ENCODE measurements at places on chromosomes 7 and 10.

DNA sequence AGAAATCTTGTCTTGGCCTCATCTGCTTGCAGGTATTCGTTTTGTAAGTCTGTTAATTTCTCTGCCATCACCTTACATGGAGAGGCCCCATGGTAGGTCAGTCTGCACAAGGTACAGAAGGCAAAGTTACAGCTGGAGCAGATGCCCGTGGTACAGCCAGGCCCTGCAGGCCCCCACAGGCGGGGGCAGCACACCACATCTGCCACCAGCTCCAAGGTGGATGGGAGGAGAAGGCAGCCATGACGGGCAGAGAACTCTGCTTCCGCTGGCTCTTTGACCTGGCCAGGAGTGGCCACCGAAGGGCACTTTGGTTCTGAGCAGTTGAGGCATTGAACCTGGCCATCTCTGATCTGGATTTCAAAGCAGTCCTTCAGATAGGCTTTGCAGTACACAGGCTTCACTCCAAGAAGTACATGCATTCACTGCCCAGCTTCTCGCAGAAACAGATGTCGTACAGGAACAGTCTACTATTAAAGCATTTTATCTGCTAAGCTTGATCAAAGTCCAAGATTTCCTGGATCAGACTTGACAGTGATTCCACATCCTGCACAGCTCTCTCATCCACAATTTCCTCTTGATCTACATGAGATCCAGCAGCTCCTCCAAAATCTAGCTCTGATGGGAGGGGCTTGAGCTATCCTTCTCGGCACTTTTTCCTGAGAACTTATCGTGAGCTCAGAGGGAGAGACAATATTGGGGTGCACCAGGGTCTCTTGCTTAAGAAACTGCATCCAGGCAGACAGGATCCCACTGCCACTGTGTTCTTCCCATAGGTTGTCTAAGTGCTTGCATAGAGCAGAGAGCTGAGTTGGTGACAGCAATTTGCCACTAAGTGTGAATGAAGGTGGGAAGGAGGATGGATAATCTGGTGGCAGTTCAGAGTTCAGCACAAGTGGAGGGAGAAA, 120.7 kb downstream of the TRRAP start:
- DNase-seq: no peak

DNA sequence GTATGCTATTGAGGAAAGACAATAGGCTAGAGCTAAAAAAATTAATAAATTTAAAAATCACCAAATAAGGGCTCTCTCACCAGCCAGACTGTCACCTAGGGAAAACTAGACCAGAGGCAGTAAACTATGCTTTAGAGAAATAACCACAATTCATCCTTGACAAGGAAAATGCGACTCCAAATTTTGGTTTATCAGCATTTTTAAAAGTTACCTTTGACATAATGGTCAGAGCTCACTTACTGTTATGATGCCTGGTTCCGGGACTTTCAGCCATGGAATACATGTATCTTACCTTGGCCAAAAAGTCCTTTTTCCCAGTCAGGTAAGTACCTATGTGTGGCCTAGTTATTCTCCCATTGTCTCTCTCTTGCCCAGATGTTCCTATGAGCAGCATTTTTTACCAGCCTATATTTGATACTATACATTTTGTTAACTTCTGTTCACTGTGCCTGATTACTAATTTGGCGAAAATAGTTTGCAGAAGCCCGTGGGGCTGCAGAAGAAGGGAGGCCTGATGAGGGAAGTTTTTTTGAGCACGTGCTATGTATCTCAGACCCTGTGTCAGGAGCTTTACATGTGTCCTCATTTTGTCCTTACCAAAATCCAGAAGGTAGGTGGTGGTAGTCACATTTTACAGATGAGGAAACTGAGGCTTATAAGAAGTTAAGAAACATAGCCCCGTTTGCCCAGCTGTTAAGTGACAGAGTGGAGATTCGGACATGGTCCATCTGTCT, 149.7 kb downstream of the CELF2 start:
- no peak for DNase-seq

DNA sequence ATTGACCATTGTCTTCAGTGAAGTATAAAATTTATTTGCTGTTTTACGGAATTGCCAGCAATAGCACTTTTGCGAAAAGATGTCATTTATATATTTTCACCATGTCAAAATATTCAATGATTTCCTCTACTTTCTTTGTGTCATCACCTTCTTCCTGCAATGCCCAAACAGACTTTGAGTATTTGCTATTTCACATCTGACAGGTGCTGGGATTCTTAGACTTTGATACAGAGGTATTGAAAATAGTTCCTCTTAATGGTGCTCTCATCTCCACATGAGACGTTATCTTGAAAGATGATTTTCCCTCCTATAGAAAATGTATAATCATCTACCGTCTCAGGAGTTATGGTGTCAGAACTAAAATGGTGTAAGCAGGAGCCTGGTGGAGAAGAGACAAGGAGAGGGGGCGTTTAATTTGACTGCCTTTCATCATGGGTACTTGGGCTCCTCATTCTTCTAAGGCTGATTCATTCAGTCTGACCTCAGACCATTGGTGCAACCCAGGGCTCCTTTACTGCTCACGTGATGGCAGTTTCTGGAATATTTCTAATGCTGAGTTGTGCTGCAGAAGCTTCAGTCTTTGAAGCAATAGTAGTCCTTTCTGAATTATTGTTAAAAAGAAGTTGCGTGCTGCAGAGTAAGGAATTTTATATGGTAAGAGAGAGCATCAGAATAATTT, 404.6 kb downstream of the PHTF2 start:
- DNase-seq: no peak

- no peak for DNase-seq
These were observed 266.2 kb downstream of the HTR7 start for GRCh38 chr10:90591629-90592028.

- DNase-seq: no peak
These were observed 9.4 kb upstream of the PPP2R2D start for GRCh38 chr10:131891196-131891928.

GRCh38 chr7:123795917-123796316, 47.1 kb upstream of the WASL start:
- no peak for DNase-seq

DNA sequence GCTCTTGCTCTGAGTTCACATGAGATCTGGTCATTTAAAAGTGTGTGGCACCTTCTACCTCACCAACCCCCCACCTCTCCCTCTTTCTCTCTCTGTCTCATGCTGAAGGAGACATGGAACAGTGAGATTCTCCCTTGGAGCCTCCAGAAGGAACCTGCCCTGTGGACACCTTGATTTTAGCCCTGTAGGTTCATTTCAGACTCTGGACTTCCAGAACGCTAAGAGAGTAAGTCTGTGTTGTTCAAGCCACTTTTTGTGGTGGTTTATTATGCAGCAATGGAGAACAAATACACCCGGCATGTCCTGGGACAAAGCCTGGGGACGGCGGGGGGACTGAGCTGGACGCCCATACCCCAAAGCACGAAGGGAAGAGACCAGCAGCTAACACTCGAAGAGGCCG, 20.7 kb upstream of the GIMAP8 start:
- DNase-seq: no peak

DNA sequence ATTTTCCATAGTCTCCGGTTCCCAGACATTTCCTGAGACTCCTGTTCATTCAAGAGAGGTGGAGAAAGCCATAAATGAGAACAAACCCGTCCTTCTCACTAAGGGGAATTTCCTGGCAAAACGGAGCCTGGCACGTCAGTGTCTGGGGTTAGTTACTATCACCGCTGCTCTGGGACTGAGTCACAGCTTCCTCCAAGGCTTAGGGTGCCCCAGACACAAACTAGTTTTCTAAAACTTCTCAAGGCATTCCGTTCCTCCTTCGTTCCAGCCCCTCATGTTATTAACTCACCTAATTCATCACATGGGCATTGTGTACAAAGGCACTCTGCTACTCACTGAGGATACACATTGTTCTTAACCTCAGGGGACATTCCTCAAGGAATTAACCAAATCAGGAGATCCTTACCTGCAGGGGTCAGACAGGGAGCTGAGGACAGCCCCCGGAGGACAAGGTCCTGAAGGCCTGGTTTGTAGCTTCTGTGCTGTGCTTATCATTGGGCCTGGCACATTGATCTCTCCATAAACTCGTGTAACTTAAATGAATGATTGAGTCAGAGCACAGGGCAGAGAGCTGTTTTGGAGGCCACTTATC, 103.0 kb upstream of the KLF6 start:
- DNase-seq: peak; percentile 47

DNA sequence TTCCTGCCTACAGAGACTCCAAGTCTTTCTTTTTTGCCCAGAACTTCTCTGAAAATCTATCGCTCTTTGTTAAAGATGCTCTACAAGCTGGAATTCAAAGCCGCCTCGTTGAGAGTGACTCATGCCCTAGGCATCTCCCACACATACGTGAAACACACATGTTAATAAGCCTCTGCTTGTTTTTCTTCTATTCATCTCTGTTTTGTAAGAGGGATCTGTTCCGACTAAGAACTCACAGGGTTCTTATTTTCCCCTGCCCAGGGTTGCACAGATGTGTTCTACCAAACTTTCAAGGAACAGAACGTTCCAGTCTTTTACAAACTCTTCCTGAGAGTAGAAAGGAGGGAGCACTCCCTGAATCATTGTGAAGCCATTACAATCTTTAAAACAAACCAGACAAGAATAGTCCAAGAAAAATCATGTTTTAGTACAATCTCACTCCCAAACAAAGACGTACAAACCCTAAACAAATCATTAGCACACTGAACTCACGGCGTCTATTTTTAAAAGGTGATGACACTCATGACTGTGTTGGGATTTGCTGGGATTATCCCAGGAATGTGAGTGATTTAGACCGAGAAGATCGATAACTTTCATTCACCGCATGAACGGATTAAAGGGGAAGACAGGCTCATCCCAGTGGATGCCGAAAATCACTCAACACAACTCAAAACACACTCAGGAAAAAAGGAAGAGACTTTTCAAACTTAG, 55.3 kb upstream of the INPP5A start:
- no peak for DNase-seq

GRCh38 chr10:23325132-23325531, 19.5 kb downstream of the C10orf67 start:
- DNase-seq: no peak

- DNase-seq: no peak
These were observed 8.0 kb downstream of the KDM7A start for GRCh38 chr7:140168816-140169215.

DNA sequence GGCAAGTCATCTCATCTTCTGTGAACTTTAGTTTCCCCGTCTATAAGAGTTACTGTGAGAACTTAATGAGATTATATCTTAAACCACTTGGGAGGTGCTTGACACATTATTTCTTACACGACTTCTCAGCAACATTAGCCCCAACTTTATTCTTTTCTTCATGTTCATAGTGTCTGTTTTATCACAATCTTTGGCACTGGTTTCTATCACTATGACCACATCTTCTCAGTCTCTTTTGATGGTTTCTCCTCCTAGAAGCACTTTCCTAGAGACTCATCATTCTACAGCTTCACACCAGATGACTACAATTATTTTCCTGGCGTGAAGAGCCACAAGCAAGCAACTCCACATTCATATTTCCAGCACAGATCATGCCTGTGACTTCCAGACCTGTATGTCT, 26.5 kb upstream of the BET1 start:
- no peak for DNase-seq

DNA sequence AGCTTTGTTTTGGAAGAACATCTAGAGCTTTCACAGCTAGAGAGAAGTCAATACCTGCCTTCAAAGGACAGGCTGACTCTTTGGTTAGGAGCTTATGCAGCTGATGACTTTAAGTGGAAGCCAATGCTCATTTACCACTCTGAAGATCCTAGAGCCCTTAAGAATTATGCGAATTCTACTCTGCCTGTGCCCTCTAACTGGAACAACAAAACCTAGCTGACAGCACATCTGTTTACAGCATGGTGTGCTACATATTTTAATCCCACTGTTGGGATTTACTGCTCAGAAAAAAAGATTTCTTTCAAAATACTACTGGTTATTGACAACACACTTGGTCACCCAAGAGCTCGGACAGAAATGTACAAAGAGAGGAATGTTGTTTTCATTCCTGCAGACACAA, 57.3 kb downstream of the PALS2 start:
- DNase-seq: no peak

DNA sequence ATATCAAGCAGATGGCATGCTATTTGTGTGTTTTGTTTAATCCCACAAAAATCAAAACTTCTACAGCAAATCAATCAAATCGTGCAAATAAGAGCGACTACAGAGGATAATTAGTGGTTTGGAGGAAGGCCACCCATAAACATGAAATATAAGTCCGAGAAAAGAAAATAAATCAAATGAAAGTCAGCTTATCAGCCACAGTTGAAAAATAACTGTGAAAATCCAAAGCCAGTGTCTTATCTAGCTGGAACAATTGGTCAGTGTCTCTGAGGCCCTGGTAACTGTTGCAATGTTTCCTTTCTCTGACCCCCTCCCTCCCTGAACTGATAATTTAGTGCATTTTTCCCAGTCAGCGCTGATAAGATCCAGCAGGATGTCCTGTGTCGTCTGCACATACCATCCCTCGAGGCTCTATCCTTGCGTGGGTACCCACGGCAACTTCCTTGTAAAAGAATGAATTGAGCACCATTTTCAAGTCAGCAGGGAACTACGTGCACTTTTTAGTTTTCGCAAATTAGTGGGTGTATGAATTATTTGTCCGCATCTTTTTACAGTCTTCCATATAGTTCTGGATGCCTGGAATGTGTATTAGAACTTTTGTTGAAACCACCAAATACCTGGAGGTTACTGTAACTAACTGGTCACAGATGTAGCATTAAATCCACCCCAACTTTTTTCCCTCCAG, 10.8 kb upstream of the JCAD start:
- no peak for DNase-seq

GRCh38 chr7:19677180-19677579, 31.7 kb downstream of the POLR1F start:
- no peak for DNase-seq

- DNase-seq: no peak
These were observed 57.4 kb downstream of the LRRC4 start for GRCh38 chr7:127973832-127974231.

- DNase-seq: no peak
These were observed 786 bp upstream of the CNOT4 start for GRCh38 chr7:135510592-135511183.

DNA sequence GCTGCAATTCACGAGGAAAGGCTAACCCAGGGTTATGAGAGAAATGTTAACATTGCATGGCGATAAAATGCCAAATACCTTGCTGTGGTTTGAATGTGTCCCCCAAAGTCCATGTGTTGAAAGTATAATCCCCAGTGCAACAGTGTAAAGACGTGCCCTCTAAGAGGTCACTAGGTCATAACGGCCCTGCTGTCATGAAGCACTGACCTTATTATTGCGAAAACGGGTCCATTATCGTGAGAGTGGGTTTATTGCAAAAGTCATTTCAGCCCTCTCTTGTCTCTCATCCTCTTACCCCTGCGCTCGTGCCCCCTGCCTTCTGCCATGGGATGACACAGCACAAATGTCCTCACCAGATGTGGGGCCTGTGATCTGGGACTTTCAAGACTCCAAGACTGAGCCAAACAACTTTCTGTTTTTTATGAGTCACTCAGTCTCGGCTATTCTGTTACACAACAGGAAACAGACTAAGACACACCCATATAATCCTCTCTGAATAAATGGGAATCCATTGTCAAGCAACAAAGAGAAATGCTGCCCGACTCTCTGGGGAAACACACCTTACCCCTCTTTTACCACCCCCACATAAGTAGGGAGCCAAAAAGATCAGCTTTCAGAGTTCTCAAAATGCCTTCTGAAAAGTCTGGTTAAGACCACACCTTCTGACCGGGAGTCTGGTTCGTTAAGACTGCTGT, 73.1 kb upstream of the UCN3 start:
- DNase-seq: peak; percentile 57

All from activated T-helper 1 cell treated with Interleukin-2 at 50 U/mL for 16 hours (primary cell).